ENCODE measurements at places on chromosomes 7 and 10. TPM values are rescaled to one million over a fixed set of nuclear protein-coding genes. Genes with fewer than 3 reads are reported as not detected.

ACSL5 gene
- total RNA-seq = 11.8 TPM

TEX47 gene
- total RNA-seq = not detected

RASSF4 gene
- total RNA-seq = 5.6 TPM

CAPZA2 gene
- 215 TPM for total RNA-seq

LFNG gene
- total RNA-seq = 5.1 TPM

FAM204A gene
- 105 TPM for total RNA-seq

ZSCAN25 gene
- total RNA-seq = 11.2 TPM

MRM2 gene
- total RNA-seq = 19.2 TPM
